ENCODE measurements at places on chromosomes 2 and 18.

DNA sequence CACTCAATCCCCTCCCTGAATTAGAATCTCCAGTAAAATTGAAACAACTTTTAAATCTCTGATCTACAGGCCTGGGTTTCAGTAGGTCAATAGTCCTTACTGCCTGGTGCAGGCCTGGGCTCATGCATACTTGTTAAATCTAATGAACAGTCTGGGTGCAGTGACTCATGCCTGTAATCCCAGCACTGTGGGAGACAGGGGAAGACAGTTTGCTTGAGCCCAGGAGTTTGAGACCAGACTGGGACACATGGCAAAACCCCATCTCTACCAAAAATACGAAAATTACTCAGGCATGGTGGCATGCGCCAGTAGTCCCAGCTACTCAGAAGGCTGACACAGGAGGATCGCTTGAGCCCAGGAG lies 94.7 kb upstream of the SP3 start:
- DNase-seq: peak; percentile 62

DNA sequence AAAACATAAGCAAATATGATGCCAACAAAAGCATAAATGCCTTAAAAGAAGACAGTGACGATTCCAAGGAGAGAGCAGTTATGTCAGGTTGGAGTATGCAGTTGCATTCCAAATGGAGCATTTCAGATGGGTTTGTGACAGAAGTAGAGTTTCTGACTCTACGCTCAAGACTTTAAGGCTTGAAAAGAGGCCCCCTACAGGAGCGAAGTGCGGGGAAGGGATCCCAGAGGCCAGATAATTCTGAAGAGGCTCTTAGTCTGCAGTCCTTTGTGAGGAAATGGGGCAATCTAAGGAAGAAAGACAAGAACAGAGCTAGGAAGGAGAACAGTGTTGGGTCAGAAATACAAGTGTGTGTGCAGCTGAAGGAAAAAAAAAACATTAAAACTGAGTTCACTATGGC lies 95.5 kb downstream of the ZNF521 start:
- no peak for DNase-seq

DNA sequence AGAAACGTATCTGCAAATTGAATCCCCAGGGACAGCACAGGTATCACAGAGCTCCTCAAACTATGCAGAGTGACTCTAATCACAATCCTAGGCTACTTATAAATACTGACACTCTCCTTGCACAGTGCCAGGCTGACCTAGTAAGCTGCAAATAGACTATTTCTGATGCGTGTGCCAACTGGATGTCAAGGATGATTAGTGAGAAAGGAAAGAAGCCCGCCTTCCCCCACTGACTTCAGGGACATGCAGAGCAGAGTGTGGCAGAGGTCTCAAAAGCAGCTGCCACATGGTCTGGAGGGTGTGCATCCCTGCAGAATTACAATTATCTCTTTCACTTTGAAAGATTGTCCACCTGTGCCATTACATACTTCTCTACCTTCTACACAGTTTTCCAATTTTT lies 235.6 kb downstream of the CPS1 start:
- no peak for DNase-seq

GRCh38 chr2:54148391-54148790 lies 33.0 kb downstream of the ACYP2 start:
- no peak for DNase-seq

- DNase-seq: no peak
Observed at GRCh38 chr2:20208476-20208859, 16.5 kb downstream of the SDC1 start.

GRCh38 chr18:8794156-8794933 lies 89.0 kb downstream of the MTCL1 start:
- DNase-seq: peak; percentile 60

- no peak for DNase-seq
Observed at GRCh38 chr2:26957041-26957440, 13.4 kb upstream of the MAPRE3 start.

DNA sequence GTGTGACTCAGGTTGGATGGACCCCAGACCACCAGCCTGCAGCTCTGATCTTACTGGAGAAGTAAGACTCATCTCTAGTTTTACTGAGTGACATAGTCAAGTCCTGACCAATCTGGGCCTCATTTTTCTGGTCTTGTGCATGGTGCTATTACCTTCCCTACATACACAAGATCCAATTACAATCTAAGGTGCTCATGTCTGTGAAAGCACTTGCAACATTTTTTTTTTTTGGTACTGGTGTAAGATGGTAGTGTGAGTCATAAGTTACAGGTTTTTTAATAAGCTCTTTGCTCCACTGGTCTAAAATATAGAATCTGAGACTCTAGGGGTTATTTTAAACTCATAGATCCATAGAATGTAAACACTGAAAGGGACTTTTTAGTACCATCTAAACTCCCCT lies 117.3 kb upstream of the EFEMP1 start:
- no peak for DNase-seq

GRCh38 chr2:12343141-12343540 lies 373.6 kb upstream of the TRIB2 start:
- DNase-seq: peak; percentile 68

DNA sequence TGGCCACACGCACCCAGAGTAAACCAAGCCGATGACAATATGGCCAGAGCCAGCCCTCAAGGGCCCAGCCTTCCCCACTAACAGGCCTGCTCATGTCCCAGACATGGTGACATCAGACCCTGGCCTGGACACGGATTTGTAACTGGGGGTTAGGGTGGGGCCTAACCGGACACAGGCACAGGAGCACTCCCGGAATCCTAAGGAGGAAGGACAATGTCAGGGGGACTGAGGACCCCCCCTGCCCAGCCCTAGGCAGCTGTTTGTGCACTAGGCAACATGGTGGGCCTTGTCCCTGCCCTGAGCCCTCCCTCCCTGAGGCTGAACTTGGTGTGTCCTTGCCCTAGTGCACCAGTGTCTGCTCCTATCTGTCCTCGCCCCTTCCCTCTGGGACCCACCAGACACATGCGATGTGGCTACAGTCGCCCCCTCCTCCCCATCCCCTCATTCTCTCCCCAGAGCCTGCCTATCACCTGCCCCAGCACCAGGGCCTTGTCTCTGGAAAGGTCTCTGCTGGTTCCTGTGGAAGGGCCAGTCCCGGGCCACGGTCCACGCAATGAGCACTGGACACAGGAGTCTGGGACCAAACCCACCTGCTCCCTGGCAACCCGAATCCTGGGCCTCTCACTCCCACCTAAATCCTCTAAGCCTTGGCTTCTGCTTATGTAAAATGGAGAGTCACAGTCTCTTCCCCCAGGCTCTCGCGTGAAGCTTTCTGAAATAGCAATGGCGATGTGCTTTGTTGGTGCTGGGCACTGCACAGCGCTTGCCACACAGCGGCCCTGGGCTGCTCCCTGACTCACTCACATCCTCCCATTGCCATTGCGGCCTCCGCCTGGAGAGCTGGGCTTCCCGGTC lies 76.5 kb upstream of the RAB6C start:
- no peak for DNase-seq

DNA sequence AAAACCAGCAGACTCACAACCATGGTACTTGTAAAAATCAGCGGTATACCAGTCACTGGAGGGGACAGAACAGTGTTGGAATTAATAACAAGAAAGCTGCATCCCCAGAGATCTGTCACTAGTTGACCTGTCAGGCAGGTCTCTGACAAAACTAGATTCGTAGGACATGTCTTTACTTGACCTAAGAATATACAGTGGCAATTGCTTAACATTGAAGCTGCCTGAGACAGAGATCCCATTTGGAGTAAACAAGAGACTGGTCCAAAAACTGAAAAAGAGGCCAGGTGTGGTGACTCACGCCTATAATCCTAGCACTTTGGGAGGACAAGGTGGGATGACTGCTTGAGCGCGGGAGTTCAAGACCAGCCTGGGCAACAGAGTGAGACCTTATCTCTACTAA lies 7.2 kb upstream of the SS18 start:
- DNase-seq: no peak

- DNase-seq: no peak
Observed at GRCh38 chr18:79903787-79904356, 47.6 kb downstream of the SLC66A2 start.

DNA sequence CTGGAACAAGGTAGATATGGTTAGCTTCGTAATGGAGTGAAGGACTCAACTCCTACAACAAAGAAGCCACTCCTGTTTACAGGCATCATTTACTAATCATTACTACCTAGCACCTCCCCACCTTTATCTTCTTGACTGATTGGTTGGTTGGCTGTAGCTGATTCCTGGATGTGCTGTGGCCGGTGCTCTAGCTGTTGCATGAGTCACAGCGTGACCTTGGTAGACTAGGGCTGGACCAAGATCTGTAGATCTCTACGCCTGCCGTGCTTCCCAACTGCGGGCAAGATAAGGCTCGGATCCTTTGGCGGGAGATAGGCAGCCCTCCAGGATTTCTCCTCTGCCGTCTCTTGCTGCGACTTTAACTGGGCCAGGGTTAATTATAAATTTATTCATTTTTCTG lies 194.3 kb upstream of the SOX11 start:
- no peak for DNase-seq

DNA sequence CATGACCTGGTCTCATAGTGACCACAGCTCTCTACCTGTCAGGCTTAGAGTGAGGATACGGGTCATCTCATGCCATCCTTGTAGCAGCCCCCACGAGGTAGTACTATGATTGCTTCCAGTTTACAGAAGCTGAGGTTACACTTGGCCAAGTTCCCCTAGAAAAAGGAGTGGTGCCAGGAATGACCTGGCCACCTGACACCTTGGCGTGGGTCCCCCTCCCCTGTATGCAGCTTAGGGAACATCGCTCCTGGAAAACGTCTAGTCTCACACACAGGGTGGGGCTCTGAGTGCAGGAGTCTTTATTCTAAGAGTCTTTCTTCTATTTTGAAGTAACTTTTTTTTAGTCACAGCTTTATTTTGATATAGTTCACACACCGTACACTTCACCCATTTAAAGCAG lies 14.8 kb downstream of the NPPC start:
- no peak for DNase-seq

- DNase-seq: no peak
Observed at GRCh38 chr2:10400978-10401951, 46.9 kb downstream of the ODC1 start.

- DNase-seq: peak; percentile 96
Observed at GRCh38 chr2:46984642-46985476, 69.3 kb upstream of the MCFD2 start.

GRCh38 chr2:108139521-108139920 lies 100.2 kb upstream of the SULT1C3 start:
- DNase-seq: peak; percentile 29

DNA sequence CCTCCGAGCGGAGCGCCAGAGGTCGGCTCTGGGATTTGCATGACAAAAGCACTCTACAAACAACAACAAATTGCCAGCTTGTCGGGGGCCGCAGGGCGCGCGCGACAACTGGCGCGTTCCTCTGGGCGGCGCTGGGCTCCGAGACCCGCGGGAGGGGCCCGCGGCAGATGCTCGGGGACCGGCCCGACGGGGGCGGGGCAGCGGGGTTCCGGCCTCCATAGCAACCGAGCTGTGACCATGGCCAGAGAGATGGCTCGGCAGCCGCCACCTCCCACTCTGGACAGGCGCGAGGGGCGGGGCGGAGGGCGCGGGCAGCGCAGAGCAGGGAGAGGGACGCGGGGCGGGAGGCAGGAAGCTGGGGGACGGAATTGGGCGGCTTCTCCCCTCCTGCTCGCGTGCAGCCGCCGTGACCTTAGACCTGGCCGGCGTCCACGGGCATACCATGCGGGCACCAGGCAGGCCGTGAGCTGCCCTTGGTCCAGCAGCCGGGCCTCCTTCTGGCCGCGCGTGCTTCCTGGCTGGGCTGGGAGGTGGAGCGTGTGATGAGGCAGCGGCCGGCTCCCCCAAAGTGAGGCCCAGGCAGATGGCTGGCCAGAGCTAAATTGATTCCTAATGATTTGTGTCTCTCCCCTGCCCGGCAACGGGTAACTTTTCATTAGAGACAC lies 171.5 kb downstream of the CELF4 start:
- DNase-seq: peak; percentile 47

DNA sequence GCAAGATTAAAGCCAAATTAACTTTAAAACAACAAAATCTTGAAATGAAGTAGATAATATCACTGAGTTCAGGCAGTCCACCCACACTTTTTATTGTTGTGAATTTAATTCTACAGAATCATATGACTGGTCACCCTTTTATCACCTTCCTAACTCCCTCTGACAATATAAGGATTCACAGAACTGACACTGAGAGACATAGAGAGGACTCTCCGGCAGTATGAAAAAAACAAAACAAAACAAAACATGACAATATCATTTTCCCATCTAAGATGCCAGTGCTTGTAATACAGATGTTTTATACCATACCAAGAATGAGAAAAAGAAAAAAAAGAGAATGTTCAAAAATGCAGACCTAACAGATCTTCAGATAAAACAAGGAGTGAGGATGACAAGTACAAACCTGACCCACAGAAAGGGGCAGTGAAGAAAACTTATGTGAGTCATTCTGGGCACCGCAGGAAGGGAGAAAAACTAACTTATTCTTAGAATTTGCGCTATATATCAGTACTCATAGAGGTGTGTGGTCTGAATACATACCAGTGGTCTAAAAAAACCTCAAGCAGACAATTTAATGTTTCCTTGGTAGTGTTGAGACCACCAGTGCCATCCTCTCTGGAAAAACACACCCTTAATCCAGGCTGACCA lies 136.6 kb downstream of the ZAP70 start:
- DNase-seq: peak; percentile 19

GRCh38 chr2:217090024-217090473 lies 230.2 kb upstream of the TNP1 start:
- no peak for DNase-seq

GRCh38 chr2:55498582-55498981 lies 20.9 kb upstream of the CFAP36 start:
- DNase-seq: no peak

DNA sequence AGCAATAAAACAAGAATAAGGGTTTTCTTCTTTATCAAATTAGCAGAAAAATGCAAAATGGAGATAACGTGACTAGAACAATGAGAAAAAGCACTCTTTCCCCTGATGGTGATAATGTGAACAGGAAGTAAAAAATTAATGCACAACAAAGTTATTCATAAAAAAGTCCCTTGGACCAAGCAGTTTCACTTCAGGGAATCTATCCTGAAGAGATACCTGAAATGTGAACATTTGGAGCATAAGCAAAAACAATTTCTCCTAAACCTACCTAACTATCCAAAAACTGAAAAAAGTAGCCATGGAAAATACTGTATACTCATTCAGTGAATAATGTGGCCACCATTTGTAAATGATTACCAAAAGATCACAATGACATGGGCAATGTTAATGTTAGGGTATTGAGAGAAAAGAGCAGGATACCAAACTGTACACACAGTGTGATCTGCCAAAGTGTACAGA lies 48.7 kb downstream of the TRIP12 start:
- no peak for DNase-seq

- DNase-seq: no peak
Observed at GRCh38 chr2:30109856-30110255, 37.0 kb upstream of the YPEL5 start.

GRCh38 chr2:224723586-224724217 lies 7.5 kb upstream of the CCDC195 start:
- DNase-seq: peak; percentile 72

- no peak for DNase-seq
Observed at GRCh38 chr18:35890323-35890722, 82.2 kb upstream of the RMP24 start.

- DNase-seq: no peak
Observed at GRCh38 chr2:172510088-172510487, 45.8 kb upstream of the PDK1 start.

- no peak for DNase-seq
Observed at GRCh38 chr2:204505488-204505887, 39.8 kb upstream of the PARD3B start.
